ENCODE measurements at places on chromosomes 3 and 15.

DNA sequence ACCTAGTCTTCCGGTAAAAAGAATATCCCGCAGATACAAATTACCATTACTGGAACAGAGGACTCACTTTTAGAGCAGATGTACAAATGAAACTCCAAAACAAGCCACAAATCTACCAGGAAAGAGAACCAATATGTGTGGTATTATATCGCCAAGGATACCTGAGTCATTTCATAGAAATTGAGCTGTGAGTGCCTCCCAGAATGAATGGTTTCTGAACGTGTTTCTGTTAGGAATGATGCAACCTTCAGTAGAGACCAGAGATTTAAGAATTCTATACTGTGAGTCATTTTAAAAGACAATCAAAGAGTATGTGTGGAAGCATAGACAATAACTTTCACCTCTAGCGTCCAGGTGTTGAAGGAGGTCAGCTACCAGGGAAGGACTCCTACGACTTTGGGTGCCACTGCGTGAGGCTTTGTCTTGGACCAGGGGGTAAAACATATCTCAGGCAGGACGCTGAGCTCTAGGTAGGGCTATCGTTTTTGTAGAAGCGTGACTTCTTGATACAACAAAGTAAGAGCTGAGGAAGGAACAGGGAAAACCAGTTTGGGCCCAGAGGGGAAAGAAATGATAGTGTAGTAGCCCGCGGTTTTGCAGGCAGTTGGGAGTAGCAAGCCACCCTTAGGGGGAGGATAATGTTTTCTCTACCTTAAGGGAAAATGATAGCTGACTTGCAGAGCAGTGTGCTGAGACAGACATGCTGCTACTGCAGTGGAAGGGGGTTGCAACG lies 210.4 kb downstream of the TP63 start:
- no peak for DNase-seq

GRCh38 chr3:141444586-141445285 lies 42.1 kb upstream of the RASA2 start:
- no peak for DNase-seq

- DNase-seq = no peak
Observed at GRCh38 chr3:189311521-189311920, 139.8 kb downstream of the TPRG1 start.

- no peak for DNase-seq
Observed at GRCh38 chr15:29403772-29404171, 134.2 kb upstream of the NSMCE3 start.

GRCh38 chr3:161914703-161915417 lies 418.3 kb downstream of the OTOL1 start:
- DNase-seq = no peak

- DNase-seq = no peak
Observed at GRCh38 chr3:130783629-130784028, 37.0 kb upstream of the PIK3R4 start.

DNA sequence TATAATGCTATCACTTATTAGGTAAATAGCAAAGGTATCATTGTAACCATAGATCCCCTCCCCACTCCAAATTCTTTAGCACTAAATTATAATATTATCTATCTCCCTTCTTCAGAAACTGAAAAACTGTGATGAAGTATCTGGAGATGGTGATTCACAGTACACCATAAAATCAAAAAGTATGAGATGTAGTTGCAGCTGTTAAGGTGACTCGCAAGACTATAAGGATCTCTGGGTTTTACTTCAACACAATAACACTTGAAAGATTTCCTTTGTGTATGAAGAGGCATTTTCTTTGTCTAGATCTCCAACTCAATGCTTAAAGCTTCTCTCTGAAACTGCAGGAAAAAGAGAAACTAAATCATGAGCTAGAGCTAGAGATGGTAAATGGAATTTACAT lies 46.9 kb downstream of the IFT57 start:
- DNase-seq = no peak

DNA sequence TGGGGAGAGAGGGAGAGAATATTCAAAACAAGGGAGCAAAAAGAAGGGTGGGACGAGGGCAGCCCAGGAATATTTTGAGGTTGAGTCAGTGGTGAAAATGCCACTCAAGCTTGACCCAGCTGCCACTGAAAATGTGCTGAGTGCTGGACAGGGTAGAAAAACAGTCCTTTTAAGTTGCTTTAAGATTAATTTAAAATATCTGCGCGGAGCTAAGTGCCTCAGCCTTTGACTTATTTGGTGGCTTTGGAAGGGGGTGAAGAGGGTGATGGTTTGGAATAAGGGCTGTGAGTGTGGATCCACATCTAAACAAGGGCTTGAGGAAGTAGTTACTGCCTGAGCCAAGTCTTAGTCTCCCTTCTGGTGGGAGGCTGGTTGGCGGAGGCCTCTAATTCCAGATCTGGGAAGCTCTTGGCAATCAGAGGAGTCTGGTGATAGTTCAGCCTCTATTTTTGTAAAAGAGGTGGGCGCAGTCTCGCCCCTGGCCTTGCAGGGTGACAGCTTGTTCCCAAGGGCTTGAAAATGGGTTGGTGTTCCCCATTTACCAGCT lies 280.8 kb upstream of the ROPN1 start:
- no peak for DNase-seq

DNA sequence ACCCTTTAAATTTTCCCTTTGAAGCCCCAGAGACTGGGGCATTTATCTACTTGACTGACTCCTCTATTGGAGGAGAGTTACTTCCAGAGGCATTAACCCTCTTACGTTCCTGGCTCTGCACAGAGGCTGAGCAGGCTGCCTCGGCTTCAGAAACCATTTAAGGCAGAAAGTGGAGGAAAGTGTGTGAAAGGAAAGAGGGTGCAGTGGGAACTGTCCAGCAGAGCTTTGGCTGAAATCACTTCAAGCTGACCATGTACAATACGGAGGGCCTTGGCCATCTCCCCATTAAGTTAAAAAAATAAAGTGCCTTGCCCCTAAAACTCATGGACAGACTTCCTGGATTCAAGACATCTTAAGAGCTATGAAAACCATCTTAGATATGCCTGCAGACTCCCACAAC lies 238.7 kb downstream of the SV2B start:
- no peak for DNase-seq

DNA sequence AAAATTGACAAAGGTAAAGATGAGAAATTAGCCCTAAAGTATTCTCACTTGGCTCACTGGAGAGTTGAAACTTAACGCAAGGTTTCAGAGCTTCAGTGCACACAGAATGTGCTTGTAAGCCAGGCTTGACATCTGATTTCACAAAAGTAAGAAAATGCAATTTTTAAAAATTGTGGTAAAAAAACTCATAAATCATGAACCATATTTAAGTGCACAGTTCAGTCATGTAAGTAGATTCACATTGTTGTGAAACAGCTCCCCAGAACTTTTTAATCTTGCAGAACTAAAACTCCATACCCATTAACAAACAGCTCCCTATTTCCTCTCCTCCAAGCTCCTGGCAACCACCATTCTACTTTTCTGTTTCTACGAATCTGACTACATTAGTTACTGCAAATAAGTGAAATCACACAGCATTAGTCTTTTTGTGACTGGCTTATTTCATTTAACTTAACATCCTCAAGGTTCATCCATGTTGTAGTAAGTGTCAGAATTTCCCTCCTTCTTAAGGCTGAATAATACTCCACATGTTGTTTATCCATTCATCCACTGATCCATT lies 14.5 kb downstream of the RTP3 start:
- DNase-seq = no peak

DNA sequence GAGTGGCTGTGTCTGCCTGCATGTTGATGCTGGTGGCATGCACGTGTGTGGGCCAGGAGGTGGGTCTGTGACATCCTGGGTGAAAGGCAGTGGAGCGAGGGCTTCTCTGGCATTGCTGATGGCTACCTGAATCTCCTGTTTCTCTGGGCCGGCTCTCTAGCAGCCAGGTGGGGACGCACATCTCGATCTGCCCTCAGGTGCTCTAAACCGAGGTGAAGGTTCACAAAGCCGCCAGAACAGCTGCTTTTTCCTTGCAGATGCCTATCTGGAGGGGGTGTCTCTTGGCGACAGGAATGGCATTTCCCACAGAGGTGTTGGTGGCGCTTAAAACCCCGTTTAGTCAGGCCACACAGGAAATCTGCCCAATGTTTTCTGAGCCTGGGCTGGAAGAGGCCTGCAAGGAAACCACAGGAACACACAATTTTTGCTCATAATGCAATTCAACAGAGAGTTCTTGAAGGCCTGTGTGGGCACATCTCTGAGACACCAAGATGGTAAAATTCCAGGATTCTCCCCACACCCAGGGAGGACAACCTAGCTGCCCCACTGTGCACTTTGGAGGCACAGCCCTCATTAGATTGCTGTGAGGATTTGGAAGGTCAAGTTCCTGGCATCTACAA lies 11.9 kb downstream of the TMEM158 start:
- DNase-seq = no peak

DNA sequence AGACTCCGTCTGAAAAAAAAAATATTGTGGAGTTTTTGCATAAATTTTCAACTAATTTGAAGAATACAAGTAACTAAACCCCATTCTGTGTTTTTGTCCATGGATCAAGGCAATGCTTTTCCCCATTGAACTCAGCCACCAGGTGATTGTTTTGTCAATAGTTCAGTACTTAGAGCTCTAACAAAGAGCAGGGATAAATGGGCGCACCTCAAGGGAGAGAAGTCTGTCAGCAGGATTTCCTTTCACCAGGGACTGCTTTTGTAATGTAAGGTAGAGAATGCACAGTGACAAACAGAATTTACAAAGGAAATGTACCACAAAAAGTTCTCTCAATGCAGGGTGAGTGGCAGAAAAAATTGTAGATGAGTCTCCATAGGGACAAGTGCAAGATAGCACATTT lies 10.8 kb upstream of the ATP13A5 start:
- DNase-seq = no peak

GRCh38 chr15:88828791-88829190 lies 25.6 kb downstream of the ACAN start:
- DNase-seq = no peak

DNA sequence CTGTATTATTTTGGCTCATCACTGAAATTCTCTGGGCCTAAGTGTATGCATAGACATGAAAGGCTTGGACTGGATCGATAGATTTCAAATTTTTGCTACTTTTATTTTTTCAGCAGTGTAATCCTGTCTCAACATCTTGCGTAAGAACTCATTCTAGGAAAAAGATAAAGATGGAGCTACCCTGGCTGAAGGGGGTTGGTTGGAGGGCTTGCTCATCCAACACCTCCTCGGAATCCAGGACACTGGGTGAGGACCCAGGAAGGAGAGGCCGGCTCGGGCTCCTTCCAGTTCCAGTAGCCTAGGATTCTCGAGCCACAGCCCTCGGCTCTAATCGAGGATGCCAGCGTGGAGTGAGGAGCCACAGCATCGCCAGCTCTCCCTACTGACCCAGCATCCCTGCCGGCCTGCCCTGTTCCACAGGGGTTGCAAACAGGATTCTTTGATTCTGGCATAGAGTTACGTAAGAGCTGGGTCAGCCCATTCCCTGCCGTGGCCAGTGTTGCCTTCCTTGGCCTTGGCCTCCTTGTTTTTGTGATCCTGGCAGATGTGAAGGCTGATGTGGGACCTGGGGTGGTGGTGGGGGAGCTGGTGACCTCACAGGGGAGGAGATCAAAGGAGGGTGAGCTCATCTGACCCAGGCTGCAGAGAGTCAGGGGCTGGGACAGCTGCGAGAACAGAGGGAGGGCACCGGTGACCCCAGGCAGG lies 149.5 kb downstream of the ALDH1A2 start:
- DNase-seq = no peak

GRCh38 chr15:41336549-41336948 lies 3.9 kb downstream of the NUSAP1 start:
- DNase-seq = no peak

DNA sequence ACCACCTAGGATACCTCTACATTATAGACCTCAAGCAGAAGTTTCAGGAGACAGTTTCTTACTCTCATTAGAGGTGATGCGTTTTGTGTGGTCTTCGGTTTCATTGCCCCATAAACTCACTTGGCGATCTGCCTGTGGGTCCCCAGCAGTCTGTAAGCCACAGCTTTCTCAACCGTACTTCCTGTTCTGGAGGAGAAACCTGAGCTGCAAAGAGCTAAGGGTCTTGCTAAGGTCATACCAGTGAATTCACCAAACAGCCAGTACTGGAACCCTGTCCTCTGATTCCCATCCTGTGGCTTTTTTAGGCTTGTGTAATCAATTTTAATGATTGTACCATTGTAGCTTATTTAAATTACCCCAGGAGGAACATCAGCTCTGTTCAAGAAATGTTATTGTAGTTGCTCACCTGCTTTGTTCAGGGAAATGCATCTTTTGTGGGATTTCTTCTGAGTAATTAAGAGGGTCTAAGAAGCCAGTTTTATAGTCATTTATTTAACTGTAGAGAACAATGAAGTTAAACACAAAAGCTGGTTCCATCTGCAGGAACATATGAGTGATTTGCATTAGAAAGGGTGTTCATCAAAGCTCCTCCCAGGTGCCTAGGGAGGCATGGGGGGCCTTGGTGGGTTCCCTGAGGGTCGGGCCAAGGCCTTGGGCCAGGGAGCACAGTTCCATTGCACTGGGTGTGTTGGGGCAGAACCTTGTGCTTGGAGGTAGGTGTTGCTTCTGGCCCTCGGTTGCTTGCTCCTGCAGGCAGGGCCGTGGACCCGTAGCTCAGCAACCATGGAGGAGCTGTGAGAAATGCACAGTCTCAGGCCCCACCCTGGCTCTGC lies 69.6 kb downstream of the APBA2 start:
- no peak for DNase-seq

- no peak for DNase-seq
Observed at GRCh38 chr3:141305436-141305835, 62.9 kb upstream of the ZBTB38 start.

- no peak for DNase-seq
Observed at GRCh38 chr3:181558870-181559269, 152.9 kb upstream of the SOX2 start.

Measured in T-helper 22 cell (primary cell).